Mesenchymal stem cell (in vitro differentiated cells and primary cell): ENCODE measurements at places on chromosomes 16 and 17.
A peak's percentile ranks its signal among the peaks of the same experiment; 100 is the strongest.

DNA sequence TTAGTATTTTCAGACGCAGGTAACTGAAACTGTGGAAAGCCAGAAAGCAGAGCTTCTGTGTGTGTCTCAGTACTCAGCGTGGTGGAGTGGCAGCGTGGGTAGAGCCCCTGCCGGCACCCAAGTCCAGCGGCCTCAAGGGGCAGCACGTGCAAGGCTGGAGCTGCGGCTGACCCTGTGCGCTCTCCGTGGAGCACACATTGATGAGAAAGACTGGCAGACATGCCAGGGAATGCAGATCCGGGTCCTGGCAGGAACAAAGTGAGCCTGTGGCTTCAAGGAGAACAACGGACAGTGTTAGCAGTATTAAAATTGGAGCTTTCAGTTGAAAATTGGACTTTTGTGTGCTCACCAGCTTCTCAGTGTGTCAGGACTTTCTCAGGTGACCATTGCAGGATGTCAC, 23.3 kb downstream of the ZC3H18 start:
- no peak for DNase-seq

GRCh38 chr17:79785900-79786810, 8.2 kb downstream of the CBX2 start:
- DNase-seq = no peak

- no peak for DNase-seq
Observed at GRCh38 chr17:79007504-79008381, 1.8 kb downstream of the CANT1 start.

DNA sequence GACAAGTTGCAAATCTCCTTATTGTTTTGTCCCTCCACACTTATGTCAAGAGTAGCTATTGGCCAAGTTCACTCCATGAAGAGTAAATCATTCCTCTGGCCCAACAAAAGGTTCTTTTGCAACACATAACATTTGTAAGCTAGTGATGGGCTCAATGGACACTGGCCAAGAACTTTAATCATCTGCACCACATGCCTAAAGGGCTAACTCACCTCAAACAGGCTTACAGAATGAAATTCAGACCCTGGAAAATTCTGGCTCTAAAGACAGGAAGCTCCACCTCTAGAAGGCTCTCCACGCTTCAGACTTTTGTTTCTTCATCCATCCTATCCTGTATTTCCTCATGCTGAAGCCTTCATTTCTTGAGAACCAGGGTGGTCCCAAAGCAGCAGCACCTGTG, 10.9 kb upstream of the ANKFN1 start:
- DNase-seq = peak; percentile 10

- DNase-seq = peak; percentile 18
Observed at GRCh38 chr17:67359960-67360791, 6.2 kb downstream of the PSMD12 start.
